ENCODE measurements at places on chromosomes 5 and 9.

DNA sequence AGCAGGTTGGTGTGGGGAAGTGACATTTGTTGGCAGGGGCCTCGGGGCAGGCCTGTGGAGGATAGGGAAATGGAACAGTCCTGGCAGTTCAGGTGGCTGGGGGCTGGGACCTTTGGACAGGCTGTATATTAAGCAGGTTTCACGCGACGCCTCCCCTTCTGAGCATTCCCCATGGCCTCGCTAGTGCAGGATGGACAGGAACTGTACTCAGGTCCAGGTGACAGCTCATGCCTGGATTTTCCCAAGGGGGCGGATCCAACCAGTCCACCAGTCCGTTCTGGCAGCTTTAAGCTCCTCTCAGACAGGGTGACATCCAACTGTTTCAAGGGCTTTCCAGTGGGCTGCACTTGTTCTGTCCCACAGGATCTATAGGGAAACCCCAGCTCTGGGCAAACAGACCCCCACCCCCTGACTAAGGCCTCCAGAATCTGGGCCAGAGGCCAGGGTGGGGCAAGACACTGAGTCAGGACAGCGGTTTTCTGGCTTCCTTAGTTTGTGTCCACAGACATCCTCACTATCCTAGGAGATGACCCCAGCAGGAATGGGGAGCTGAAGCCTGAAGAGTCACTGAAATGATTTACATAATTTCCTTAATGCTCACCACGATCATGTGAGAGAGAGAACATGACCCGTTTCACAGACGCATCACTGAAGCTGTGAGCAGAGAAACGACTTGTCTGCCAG, 20.9 kb downstream of the CSF2 start:
- no peak for DNase-seq

DNA sequence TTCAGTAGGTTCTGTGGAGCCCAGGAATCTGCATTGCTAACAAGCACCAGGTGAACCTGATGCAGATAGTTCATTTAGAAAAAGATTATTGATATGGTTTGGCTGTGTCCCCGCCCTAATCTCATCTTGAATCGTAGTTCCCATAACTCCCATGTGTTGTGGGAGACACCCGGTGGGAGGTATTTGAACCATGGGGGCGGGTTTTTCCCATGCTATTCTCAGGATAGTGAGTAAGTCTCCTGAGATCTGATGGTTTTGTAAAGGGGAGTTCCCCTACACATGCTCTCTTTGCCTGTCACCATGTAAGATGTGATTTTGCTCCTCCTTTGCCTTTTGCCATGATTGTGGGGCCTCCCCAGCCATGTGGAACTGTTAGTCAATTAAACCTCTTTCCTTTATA, 212.0 kb downstream of the RAB3C start:
- DNase-seq = no peak

- DNase-seq = no peak
These were observed 138.6 kb upstream of the RASA1 start for GRCh38 chr5:87129046-87129445.

DNA sequence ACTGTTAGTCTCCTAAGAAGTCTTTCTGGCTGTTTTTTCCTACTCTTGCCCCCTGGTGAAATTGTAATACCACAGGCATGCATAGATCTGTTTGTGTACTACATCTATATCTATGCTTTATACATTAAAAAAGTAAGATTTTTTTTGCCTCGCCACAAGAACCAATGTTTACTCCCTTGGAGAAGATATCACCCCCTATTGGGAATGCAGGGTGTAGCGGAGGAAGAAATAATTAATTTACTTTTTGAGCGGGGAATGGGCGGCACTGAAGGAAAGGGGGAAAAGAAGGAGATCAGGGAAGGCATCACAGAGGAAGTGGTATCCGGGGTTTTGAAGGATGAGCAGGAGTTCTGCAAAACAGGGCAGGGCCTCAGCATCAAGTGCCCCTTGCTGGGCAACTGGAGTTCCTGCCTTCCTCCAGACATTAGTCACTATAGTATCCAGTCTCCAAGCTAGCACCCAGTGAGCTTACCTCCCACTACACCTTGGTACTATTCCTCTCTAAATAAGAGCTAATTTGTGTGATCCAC, 134.9 kb downstream of the GABBR2 start:
- DNase-seq = no peak

DNA sequence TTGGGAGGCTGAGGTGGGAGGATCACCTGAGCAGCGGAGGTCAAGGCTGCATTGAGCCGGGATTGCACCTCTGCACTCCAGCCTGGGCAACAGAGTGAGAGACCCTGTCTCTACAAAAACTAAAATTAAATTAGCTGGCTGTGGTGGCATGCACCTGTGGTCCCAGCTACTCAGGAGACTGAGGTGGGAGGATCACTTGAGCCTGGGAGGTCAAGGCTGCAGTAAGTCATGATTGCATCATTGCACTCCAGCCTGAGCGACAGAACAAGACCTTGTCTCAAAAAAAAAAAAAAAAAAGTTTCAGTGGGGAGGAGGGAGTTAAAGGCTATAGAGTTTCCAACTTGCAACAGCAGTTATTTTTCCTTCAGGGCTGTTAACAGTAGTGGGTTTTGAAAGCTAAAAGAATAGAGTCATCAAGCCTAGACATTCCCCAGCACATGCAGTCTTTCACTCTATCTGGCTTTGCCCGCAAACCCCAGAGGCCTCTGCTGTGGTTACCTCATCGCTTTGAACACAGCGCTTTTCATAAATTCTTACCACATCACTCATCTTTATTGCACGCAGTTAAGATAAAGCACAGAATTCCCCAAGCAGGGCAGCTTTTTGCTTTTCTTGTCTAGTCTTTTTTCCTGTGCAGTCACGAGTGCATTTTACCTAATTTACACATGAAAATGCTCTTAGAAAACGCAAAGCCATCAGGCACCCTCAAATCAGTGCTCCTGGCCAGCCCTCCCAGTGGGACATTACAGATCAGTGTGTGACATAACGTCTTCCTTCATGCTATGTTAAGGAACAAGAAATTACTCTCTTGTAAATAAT, 8.7 kb upstream of the SLC2A8 start:
- DNase-seq = peak; percentile 98

DNA sequence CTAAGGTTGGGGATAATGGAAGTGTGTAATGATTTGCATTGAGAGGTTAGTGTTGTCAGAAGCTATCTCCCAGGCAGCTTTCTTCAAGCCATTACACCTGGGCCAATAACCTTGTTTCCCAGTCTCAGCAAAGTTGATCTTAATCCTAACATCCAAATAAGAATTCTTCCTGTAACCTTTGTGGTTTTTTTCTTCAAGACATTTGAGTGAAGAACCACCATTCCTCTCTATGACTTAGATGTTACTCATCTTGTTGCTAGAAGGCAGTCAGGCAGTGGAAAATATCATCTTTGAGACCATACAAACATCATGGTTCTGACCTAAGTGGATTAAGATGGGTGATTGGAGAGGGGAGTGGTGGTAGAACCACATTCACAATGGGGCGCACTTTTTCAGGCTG, 103.5 kb downstream of the NDUFAF2 start:
- DNase-seq = no peak

DNA sequence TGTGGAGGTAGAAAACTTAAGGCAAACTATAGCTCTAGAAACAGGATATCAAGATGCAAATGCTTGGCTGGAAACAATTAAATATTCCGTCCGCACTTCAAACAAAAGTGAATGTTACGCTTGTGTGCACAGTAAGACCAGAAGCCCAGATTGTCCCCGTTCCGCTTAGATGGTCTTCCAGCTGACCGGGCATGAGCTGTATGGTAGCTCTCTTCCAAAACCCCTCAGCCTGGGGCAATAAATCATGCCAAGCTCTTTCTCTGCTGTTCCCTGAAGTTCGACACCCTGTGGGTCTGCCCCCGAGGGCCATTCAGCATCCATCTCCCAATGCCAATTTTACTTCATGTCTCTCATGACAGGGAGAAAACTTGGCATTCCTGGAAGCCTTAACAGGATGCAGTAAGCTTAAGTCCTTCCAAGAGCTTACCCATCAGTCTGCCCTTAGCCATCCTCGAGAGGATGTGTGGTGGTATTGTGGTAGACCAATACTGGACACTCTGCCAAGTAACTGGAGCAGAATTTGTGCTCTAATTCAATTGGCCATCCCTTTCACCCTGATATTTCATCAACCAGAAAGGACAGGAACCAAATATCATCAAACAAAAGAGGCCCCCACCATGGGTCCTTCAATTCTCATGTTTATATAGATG, 70.7 kb upstream of the RANBP6 start:
- no peak for DNase-seq

DNA sequence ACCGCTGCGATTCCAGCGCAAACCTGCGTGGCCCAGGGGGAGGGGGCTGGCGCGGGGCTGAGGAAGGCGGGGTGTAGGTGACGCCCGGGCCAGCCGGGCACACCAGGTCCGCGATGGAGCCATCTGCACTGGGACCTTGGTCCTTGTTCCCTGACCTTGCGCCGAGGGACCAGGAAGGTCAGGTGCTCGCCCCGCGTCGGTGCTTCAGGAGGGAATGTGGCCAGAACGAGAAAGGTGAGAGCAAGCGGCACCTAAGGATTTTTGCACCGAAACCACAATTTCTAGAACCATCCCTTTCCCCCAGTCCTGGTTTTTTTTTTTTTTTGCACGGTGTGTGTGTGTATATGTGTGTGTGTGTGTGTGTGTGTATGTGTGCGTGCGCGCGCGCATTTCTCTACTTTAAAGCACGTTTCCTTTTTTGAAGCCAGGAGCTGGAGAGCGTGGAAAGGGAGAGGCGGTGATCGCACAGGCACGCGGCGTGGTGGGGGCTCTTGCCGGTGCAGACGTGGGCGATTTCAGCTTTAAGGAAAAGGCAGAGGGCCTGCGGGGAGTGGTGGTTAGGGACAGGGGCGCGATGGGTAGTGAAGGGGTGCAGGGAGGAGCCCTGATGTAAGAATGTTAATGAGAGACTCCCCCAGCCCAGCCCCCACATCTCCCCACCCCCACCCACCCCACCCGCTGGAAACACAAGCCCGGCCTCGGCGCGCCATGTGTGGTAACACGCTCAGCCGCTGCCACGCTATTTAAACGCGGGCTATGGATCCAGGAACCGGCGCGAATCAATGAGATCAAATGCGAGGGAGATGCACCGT, at the start of gene NPR3:
TSS of gene NPR3 (plus strand) at position 772 of the 812 bp plus-strand sequence. CDS start 456 bp downstream, outside the sequence.
- DNase-seq = no peak

- DNase-seq = no peak
These were observed 346.4 kb upstream of the RIOK2 start for GRCh38 chr5:97529354-97529985.

- no peak for DNase-seq
These were observed 620.5 kb downstream of the IRX1 start for GRCh38 chr5:4216142-4216541.

DNA sequence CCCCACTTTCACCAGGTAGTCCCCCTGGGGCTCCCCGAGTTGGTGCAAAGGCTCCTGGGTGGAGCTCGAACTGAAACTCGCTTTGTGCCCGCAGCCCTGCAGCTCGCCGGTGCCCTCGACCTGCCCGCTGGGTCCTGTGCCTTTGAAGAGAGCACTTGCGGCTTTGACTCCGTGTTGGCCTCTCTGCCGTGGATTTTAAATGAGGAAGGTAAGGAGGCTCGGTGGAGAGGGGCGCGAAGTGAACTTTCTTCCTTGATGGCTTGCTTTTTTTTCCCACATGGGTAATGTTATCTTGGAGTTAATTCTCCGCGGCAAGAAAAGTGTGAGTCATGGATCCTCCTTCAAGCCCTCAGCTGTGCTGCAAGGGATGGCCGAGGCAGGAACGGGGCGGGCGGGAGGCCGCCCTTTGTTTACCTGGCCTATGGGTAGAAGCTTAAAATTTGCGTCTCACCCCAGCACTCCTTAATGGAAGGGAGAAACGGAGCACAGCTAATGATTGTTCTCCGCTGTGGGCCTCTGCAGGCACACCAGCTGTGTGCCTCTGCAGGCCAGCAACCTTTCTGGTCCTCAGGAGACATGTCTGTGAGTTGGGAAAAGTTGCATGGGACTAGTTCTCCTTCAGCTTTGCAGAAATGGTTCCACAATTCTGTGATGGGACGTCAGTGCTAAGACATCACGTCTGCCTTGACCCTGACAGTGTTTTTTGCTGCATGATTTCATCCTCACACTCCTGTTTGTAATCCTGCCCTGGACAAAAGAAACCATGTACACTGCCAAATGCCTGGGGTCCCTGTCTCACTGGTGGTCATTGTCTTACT, 1.1 kb downstream of the MAMDC2 start:
- no peak for DNase-seq

DNA sequence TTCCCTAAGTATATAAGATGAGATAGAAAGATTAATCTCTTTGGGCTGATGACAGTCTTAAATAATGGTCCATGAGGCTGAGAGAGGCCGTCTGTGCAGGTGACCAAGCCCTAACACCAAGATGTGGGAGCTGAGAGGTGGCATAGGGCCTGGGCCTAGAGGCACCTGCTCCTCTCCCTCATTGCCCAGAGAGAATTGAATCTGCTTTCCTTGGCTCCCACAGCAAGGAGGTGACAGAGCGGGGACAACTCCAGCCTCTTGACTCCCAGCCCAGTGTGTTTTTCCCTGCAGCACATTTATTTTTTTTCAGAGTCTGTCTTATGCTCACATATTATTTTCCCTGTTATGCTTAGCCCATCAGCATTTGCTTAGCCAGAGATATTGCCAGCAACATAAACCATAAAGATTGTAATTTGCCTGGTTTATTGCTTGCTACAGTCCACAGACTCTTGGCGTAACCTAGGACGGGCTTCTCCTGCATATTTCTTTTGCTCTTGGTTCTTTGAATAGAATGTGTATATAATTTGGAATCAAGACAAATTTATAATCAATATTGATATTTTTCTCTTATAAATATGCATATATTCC, 105.6 kb downstream of the NTRK2 start:
- DNase-seq = no peak

- DNase-seq = no peak
These were observed 621.1 kb upstream of the CDH18 start for GRCh38 chr5:20609126-20609525.

- no peak for DNase-seq
These were observed 162.5 kb downstream of the HCN1 start for GRCh38 chr5:45533663-45534062.

DNA sequence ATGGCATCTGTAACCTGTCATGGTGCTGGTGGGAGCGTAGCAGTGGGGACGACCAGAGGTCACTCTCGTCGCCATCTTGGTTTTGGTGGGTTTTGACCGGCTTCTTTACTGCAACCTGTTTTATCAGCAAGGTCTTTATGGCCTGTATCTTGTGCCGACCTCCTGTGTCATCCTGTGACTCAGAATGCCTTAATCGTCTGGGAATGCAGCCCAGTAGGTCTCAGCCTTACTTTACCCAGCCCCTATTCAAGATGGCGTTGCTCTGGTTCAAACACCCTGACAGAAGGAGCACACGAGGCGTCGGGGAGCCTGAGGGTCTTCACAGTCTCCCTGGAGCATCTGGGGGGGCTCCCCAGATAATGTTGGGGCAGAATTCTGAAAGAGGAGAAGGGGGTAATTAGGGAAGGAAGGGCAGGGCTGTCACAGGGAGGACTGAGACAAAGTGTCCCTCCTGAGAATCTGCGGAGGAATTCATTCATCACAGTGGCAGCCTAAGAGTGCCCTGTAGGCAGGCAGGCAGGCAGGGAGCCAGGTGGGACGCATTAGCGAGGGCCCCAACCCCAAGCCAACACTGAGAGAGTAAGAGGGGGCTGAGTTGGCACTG, 21.3 kb upstream of the NCS1 start:
- no peak for DNase-seq

DNA sequence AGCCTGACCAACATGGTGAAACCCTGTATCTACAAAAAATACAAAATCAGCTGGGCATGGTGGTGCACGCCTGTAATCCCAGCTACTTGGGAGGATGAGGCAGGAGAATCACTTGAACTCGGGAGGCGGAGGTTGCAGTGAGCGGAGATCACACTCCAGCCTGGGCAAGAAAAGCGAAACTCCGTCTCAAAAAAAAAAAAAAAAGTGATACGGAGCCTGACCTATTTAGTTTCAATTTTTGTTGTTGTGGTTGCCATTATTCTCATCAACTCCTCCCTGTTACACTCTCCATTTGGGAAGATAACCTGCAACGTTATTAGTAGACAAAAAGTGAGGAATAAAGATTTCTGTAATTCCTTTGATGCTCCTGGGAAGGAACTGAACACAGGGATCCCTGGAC, 1.3 kb downstream of the STOM start:
- DNase-seq = no peak
